Activated T-cell treated with anti-CD3 and anti-CD28 coated beads for 1 hour (primary cell): ENCODE measurements at places on chromosomes 4 and X.

DNA sequence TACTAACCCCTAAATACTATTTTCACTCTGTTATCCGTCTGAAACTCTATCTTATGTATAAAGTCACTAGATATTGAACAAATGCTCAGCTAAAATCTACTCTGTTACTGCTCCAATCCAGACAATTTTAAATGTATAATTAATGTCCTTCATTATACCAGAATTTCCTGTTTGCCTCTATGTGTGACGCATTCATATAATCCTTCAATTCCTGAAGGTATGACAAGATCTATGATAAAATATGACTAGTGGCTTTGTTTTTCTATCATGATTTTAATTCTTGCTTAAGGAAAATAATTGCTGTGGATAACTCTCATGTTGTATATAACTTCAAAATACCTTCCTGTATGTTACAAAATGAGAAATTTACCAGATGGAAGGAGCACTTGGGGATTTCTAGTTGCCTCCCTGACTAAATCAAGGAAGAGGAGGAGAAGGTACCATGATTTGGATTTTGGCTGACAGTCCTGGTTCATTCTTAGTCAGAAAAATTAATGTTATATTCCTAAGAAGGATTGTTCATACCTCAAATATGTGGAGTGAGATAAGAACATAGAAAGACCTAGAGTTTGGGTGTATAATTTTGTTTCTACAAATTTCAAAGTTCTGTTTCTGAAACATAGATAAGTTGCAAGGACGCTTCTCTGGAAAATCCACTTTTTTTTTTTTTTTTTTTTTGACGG is 4.9 kb downstream of the CXCL6 start:
- no peak for DNase-seq

- DNase-seq, result no peak
These were observed 236.7 kb downstream of the EVC2 start for GRCh38 chr4:5471691-5472090.

GRCh38 chr4:41665636-41666207 is 82.8 kb downstream of the PHOX2B start:
- no peak for DNase-seq

DNA sequence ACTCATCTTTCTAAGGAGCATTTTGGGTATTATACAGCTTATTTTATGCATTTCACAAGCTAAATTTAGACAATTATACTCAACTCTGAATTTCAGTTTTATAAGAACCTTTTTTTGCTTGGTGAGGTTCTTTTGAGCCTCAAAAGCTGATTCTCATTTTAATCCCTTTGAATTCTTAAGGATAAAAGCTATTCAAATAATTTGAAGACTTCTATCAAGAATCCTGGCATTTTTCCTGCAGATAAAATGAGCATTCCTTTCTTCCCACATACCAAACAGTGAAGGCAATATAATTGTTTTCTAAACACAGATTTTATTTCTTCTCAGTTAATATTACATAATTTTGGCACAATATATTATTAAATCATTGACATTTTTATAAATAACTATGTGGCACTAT is 118.4 kb upstream of the GPM6A start:
- no peak for DNase-seq

DNA sequence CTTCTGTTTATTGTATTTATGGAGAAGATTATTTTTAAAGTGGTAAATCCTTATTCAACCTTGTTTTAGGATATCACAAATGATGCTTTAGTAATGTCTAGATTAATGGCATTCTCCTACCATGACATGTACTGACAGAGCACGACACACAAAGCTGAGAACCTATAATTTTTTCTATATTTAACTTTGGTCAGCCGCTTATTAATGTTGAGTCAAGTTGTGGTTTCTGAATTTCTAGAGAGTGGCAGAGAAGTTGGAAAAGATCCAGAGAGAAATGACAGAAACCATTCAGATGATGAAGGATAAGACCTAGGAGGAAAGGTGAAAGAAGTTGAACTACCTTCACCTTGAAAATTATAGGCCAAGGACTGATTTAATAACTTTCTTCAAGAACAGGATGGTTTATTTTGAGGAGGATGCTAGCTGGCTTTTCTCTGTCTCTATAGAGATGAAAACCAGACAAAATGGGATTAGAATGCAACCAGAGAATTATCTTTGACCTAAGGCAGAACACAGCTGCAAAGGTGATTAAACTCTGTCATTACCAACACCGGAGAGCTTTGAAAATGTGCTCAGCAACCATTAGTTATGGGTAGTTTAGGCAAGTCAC is 62.6 kb upstream of the TSPAN5 start:
- no peak for DNase-seq

DNA sequence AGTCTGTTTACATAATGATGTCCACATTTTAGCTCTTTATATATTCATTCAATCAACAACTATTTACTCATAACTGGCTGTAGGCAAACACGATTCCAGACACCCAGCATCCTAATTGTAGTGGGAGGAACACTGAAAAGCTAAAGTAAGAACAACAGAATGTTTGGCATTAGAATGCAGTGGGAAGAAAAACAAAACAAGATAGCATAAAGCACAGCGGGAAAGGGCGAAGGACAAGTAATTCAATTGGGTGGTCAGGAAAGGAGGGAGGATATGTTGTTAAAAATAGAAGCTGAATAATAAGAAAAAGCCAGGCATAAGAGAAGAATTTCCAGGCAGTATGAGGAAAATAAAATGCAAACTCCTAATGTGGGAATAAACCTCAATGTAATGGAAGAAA is 189.5 kb upstream of the FAT4 start:
- no peak for DNase-seq

DNA sequence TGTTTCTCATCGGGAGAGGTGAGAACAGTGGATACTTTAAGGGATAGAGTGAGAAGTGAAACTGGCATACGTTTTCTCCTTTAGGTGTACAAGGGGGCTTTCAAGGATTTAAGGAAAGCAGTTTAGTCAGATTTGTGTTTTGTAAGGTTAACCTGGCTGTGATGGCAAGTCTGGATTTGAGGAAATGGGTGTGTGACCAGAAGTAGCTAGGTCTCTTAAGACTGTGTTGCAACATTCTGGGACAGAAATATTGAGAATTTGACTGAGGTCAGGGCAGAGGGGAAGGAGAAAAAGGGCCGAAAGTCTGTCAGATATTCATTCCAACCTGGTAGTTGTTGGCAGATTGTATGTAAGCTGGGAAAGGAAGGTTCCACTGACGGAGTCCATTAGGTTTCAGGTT is 10.4 kb upstream of the GABRE start:
- no peak for DNase-seq

DNA sequence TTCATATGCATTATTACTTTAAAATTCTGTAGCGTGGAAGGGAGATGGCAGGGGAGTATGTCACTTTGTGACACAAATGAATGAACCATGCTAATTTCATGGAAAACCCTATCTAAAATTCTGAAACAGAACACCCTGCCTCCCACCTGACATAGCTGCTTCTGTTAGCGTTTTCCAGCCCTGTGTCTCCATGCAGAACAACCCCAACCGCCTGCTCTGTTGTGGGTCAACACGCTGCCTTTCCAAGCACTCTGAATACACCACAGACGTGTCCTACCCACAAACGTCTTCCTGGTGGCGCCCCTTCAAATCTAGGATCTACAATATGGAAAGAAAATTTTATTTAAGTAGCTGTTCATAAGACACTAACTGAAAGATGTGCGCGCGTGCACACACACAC is 238.6 kb downstream of the TRIML1 start:
- DNase-seq, result no peak

GRCh38 chr4:41989994-41990364 is 351 bp upstream of the SLC30A9 start:
- no peak for DNase-seq

- no peak for DNase-seq
These were observed 53.3 kb upstream of the CCDC160 start for GRCh38 chrX:134183665-134184064.

- DNase-seq, result no peak
These were observed 50.0 kb downstream of the IGSF1 start for GRCh38 chrX:131239057-131239456.

GRCh38 chrX:14038375-14039085 is 8.8 kb upstream of the GEMIN8 start:
- DNase-seq, result no peak

GRCh38 chr4:39085891-39086290 is 23.9 kb downstream of the KLHL5 start:
- no peak for DNase-seq

- DNase-seq, result no peak
These were observed at the start of gene SH3RF1 for GRCh38 chr4:169270810-169271691. TSS of gene SH3RF1 (minus strand) at chr4:169270956. CDS start at chr4:169269212, 1,744 bp downstream.

GRCh38 chrX:147735364-147735763 is 176.4 kb upstream of the FMR1 start:
- no peak for DNase-seq

- DNase-seq, result no peak
These were observed 110.7 kb downstream of the ABCB7 start for GRCh38 chrX:75045369-75045768.

GRCh38 chr4:54586320-54586955 is 71.3 kb upstream of the KIT start:
- DNase-seq, result no peak

GRCh38 chr4:26404743-26405206 is 84.0 kb downstream of the RBPJ start:
- DNase-seq, result no peak

DNA sequence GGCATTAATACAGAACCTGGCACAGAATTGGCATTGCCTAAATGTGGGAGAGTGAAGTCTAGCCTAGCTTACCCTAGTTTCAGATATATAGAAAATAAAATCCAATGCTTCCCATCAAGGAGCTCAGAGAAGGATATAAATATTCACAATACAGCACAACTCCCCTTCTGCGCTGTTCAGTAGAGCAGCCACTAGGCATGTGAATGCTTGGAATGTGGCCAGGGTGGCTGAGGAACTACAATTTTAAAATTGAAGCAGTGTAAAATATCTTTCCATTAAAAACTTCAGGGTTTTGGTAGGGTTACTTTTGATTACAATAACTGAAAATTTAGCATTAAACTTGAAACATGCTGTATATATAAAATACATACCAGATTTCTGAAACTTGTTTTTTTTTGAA is 19.5 kb downstream of the ZNF518B start:
- DNase-seq, result no peak

DNA sequence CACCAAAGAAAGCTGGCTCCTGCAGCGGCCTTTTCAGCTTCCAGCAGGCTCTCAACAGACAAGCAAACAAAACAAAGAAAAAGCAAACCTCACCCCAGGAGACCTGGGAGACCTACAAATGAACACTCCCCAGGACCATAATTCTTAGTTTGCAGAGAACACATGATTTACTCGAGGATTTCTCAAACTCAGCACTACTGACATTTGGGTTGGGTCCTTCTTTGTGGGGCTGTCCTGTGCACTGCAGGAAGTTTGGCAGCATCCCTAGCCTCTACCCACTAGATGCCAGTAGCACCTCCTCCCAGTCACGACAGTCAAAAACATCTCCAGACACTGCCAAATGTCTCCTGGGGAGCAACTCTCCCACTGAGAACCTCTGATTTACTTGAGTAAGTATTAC is 21.9 kb downstream of the APOO start:
- DNase-seq, result no peak

- no peak for DNase-seq
These were observed 116.2 kb upstream of the STX18 start for GRCh38 chr4:4658052-4658451.

DNA sequence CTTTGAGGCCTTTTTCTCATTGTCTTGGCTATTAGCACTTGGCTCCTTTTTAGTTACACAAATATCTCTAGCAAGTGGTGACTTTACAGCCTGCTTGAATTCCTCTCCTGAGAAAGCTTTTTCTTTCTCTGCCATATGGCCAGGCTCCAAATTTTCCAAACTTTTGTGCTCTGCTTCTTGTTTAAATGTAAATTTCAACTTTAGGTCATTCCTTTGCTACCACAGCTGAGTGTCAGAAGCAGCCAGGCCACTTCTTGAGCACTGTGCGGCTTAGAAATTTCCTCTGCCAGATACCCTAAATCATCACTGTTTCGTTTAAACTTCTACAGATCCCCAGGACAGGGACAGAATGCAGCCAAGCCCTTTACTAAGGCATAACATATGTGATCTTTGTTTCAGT is 222.4 kb downstream of the FBXO8 start:
- DNase-seq, result no peak

DNA sequence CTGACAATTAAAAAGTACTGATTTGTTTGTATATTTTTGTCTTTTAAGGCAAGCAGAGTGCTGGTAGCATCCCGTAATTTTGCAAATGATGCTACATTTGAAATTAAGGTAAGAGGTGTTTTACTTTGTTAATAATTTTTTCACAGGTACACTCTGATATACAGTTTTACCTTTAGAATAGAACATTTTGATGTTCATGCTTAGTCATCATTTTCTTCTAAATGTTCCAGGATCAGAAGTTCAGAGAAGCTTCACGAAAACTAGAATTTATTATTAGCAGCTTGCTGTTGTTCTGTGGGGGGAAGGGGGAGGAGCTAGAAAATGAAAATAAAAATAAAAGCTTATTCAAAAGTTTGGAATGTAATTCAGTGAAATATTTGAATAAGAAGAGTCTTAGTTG is 5.5 kb downstream of the PDHA1 start:
- DNase-seq, result no peak

GRCh38 chr4:79358438-79358837 is 32.6 kb upstream of the NAA11 start:
- no peak for DNase-seq

DNA sequence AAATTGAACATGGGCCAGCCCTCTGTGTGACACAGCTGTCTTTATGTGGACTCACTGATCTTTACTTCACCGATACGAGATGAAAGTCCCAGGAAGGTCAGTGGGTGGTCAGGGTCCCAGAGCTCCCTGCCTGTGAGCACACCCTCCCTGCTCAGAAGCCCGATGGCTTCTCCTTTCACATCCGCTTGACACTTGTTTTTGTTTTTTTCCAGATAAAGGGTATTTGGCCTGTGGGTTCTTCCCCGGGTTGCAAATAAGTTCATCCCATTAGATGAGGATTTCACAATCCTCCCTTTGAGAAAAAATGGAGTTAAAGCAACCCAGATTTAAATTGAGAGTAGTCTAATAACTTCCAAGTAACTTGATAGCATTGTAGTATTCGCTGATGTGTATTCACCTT is 48.2 kb upstream of the TLR2 start:
- DNase-seq, result no peak

DNA sequence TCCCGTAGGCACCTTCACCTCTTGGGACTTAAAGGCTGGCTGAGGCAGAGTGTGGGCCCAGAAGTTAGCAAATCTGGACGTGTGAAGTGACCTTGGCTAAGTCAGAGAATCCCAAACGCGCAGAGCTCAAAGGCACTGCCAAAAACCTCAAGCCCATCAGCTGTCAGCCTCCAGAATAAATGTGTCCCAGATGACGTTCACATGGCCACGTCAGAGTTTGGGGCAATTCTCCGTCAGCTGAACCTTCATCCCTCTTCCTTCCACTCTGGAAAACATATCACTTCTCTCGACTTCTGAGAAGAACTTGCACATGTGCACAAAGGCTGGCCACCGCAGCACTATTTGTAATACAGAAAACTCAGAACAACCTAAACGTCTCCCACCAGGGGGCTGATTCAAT is 35.7 kb upstream of the APLN start:
- no peak for DNase-seq

- DNase-seq, result no peak
These were observed 77.3 kb downstream of the GALNT7 start for GRCh38 chr4:173245952-173246351.

- no peak for DNase-seq
These were observed 1133.9 kb downstream of the SH3BGRL start for GRCh38 chrX:82335772-82336171.

GRCh38 chrX:19863212-19863856 is 24.1 kb downstream of the SH3KBP1 start:
- no peak for DNase-seq
